ENCODE measurements at places on chromosomes 1 and 21. TPM values are rescaled to one million over a fixed set of nuclear protein-coding genes. Genes with fewer than 3 reads are reported as not detected.

PCP4 gene
- 32,123 TPM for polyA plus RNA-seq

VWA5B1 gene
- polyA plus RNA-seq = not detected

C1orf141 gene
- not detected for polyA plus RNA-seq

SNIP1 gene
- 2.8 TPM for polyA plus RNA-seq

LIN28A gene
- not detected for polyA plus RNA-seq

CLEC20A gene
- polyA plus RNA-seq = 0.79 TPM

FCER1A gene
- polyA plus RNA-seq = not detected

SH3BGR gene
- 20.4 TPM for polyA plus RNA-seq

CFAP74 gene
- polyA plus RNA-seq = 1.2 TPM

PM20D1 gene
- polyA plus RNA-seq = 4.9 TPM

HSD3B1 gene
- polyA plus RNA-seq = not detected

LEFTY2 gene
- not detected for polyA plus RNA-seq

PRKAA2 gene
- polyA plus RNA-seq = 12.6 TPM

DENND2D gene
- 14.8 TPM for polyA plus RNA-seq

IGSF21 gene
- polyA plus RNA-seq = 43.3 TPM

UFC1 gene
- polyA plus RNA-seq = 301 TPM

All from Purkinje cell (primary cell).